Mucosa of gallbladder (tissue), 1 donor: ENCODE measurements at places on chromosomes 16 and 17.

GRCh38 chr17:40599468-40599763, 34.1 kb upstream of the CCR7 start:
- DNase-seq, result no peak

DNA sequence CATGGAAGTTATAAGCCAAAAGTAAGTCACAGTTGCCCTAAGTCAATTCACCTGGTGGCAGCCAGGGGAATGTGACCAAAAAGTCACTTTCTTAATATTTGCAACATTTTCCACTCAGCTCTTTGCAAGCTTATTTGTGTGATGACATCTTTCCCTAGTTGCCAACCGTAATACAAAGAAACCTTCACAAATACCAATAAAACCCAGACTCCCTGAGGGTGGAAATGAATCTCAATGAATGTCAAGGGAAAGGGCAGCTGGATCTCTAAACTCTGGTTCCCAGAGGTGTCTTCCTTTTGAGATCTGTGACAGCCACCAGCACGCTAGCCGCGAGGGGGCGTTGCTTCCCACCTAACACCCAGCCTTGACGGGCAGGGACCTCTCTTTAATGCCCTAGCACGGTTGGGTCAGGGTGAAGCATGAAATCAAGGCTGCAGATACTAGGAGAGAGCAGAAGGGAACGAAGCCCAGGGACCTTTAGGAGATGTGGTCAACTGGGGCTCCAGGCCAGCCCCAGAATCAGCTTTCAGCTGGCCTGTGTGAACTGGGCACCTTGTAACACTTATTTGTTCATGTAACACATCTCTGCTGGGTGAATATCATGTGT, 82.2 kb downstream of the CMC2 start:
- DNase-seq, result peak; percentile 26

- no peak for DNase-seq
Measured at GRCh38 chr16:47278306-47278970, 134.7 kb upstream of the NETO2 start.

DNA sequence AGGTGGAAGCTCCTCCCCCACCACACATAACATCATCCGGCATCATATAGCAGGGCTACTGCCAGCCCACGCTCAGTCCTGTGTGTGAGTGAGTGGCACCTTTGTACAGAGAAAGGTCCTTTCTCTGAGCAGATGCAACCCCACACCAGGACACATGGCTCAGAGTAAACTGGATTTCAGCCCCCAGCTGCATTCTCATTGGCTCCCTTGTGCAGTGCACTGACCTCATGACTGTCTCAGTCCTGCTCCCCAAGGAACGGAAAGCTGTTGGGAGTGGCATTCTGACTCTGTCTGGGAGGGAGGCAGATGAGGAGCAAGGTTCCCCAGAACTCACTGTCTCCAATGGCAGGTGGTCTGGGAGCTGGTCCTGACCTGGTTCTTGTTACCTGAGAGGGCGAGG, 244.1 kb downstream of the PHKB start:
- DNase-seq, result no peak

DNA sequence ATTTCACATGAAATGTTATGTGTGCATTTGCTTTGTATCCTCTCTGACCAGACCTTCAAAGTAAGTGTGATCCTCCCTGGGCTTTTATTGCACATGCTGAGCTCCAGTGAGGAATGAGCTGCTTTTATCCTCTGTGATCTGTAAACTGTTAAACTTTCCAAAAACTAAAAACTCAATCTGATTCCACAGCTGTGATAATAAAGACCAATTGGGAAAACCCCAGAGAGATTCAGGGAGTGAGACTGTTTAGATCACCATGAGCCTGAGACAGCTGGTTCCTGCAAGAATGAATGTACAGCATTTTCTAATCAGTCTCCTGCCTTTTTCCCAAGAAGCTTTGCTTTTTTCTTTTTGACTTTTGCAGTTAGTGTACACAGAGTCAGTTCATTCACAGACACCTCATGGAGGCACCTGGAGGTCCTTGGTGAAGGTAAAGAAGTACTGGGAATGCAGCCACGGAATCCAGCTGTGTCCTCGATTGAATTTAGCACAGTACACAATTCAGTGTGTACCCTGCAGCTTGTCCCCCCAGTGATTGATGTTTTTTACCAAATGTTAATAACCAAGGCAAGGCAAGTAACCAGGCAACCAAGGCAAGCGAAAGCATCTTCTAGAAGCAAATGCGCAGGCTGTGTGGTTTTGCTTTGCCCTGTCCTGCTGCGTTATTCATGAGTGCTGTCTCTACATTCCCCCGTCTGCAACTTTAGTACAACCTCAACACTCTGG, 182.6 kb downstream of the LGALS9B start:
- no peak for DNase-seq

DNA sequence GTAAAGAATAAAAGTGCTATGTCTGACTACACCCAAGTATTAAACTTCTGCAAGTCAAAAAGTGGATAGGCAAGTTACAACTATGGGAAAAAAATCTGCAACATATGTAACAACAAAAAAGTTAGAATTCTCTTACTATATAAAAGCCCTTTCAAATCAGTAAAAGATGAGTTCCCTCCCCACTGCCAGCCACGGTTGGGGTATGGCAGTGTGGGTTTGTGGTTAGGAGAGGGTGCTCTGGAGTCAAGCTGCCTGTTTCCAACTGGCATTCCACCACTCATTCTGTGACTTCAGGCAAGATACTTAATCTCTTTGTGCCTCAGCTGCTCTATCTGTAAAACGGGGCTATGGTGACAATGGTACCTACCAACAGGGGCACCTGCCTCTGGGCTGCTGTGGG, 26.6 kb upstream of the MFSD6L start:
- DNase-seq, result no peak
